Inflammatory macrophage (primary cell): ENCODE measurements at places on chromosomes 7 and 10.

DNA sequence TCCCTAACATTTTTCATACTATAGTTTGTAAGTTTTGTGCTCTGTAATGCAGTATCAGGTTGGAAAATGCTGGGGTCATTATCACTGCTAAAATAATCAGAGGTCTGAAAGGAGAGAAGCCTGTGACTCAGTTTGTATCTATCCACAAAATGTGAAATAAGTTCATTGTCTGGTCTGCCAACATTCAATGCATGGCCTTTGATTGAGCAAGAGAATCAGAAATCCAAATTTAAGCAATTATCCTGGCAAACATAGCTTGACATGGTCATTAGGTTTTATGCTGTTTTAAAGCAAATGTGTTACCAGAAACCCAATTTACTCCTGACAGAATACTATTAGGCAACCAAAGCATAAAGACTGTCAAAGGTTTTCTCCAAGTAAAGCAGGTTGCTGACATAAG, 709.7 kb upstream of the SEMA3D start:
- DNase-seq = no peak

DNA sequence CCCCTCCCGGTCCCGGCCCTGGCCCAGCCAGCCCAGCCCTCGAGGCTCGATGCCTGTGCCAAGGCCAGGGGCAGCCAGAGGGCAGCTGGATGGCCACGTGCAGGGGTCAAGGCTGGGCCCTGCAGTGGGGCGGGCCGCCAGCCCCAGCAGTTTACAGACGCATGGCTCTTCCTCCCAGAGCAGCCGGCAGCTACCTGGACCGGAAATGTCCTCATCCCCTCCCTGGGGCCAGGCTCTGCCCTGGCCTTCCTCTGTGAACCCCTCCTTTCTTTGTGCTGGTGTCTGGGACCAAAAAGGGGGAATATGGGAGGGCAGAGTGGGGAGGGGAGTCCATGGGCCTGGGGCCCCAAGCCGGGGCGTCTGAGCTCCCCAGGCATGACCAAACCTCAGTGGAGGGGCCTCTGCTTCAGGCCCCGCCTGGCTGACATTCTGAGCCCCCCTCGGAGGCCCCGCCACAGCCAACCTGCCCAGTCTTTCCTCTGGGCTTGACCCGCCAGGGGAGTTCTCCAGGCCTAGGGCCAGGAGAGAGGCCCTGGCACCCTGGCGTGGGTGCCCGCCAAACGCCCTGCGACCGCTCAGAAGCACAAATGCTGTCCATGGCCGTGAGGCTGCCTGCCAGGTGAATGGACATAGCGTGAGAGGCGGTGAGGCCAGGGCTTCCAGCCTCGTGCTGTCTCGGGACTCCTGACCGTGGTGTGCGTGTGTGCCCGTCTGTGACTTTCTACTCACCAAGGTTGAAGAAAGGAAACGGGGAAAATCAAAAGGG, 24.7 kb upstream of the AMZ1 start:
- DNase-seq = no peak

GRCh38 chr7:2928613-2929311, 84.7 kb upstream of the GNA12 start:
- DNase-seq = no peak

GRCh38 chr7:16660702-16661464, 14.9 kb downstream of the BZW2 start:
- DNase-seq = peak; percentile 74

GRCh38 chr10:96987842-96988175, 155.7 kb downstream of the LCOR start:
- no peak for DNase-seq

DNA sequence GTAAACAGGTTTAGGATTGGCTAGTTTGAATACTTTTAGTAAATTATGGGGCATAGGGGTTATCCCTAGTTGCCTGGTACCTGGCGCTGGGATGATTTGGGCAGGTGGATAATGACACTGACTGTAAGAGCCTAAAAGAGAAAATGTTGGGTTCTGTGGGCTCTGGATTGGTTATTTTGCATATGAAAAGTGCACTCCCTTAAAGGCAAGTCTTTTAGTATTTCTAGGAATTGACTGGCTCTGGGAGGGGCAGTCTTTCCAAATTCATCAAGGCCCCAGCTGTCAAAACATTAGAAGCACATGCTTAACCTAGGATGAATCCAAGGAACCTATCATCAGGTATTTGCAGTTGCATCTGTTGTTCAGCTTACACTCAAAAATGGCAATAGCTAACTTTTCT, 454.6 kb upstream of the SORCS1 start:
- DNase-seq = no peak

DNA sequence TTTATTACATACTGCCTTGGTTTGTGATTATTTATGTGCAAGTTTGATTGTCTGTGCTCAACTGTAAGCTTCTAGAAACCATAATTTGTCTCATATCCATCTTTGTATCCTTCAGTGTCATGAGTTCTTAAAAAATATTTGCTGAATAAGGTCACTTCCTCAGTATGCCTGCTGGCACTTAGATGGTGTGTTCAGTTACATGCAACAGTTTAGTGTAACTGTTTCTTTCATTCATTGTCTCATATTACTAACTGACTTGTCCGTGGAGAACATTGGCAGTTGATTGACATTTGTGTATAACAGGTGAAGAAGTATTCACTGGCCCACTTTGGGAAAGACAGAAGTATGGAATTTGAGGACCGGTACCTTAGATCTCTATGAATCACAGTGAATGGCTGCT, 236.9 kb downstream of the PRKG1 start:
- DNase-seq = no peak

GRCh38 chr7:80063834-80064233, 70.8 kb upstream of the GNAI1 start:
- no peak for DNase-seq

- no peak for DNase-seq
Measured at GRCh38 chr7:48116043-48116442, 27.0 kb downstream of the UPP1 start.
